HuH-7 (cell line): ENCODE measurements at places on chromosomes 6 and 20.

- no peak for DNase-seq
Observed at GRCh38 chr6:9862603-9863167, 552.2 kb downstream of the TFAP2A start.

DNA sequence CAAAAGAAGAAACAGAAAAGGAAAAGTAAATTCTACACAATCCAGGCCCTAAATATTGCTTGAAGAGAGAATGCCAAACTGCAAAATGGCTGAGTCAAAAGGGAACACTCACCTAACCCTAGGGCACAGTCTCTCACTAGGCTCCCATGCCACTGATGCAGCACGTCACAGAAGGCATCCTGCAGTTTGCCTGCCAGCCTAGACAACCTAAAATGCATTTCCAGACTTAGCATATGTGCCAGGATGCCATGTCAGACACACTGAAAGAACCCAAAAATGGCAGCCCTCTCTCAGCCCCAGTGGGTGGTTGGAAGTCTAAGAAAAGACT lies 10.6 kb upstream of the SIRPD start:
- DNase-seq, result no peak

DNA sequence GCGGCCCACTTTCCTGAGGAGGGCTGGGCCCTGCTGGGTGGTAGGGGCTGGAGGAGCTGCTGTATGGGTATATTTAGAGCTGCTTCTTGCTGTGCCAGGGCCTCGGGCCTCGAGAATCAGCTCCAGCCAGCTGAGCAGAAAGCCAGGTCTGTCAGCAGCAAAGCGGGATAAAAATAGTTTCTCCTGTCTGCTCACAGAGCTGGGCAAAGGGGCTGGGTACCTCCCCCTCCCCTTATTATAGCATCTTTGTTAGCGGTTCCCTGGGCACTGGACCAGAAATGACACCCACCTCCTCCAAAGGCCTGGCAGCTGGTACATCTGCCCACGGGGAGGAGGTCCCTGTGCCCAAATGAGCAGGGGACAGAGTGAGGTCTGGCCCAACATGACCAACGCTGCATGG lies 6.0 kb downstream of the SCRT2 start:
- DNase-seq, result no peak

GRCh38 chr20:33516882-33517281 lies 27.0 kb downstream of the CBFA2T2 start:
- no peak for DNase-seq

DNA sequence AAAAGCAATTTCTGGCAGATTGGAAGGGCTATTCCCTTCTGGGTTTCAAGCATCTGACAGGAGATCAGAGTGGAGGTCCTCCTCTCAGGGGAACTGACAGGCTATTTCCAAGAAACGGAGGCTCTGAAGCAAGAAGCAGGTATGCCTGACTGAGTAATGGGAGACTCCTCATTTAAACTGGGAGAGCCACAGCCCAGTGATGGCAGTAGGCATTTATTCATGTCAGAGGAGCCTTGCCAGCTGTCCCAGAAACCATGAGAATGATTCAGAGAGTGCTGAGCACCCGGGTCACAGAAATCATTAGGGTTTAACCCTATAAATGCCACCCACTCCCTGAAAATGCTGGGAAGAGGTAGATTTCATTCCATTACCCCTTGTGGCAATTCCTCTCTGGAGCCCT lies 247.5 kb upstream of the RNF217 start:
- DNase-seq, result no peak

DNA sequence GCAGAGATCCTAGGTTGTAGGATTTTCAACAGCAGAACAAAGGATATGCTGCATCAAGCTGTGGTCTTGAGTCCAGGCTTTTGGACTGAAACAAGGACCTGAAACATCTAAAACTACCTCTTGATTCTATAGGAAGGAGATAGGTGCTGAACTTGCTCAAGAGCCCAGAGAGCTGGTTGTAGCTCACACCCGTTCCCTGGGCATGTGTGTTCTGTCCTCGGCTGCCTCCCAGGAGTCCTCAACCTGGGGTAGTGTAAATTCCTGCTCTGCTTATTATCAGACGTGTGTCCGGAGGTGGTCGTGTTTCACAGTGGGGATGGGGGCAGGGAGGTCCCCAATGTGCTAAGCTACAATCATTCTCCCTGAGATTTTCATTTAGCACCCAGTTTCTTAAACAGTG lies 4.8 kb downstream of the NOP56 start:
- DNase-seq, result no peak

DNA sequence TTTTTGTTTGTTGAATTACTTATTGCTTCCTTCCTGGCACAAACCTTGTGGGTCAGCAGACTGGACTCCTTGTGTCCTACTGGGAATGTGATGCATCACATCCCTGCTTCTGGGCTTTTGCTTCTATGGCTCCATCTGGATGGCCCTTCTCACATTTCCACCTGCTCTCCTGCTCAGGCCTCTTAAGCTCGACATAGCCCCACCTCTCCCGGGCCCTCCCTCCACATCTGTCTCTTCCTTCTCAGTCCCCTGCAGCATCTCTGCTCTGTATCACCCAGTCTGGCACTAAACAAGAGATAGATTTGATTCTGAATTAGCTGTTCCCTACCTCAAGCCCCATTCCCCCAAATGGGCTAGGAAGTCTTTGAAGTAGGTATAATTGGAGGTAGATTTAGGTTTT lies 356.8 kb downstream of the DHX35 start:
- DNase-seq, result no peak

DNA sequence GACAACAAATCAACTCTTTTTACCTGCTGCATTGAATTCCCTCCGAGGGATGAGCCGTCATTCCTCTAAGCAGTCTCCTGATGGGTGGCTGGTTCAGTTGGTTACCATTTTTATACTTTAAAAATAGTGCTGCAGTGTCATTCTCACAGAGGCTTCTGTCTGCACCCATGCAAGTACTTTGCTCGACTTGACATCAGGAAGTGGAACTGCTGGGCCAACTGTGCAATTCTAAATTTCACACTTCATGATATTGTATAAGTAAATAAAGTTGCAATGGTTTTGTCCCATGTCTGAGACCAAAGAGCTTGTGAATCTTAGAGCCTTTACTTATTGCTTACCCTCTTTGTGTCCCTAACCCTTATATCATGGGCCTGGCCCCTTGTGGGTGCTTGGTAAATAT lies 2.5 kb downstream of the BTN3A1 start:
- no peak for DNase-seq

DNA sequence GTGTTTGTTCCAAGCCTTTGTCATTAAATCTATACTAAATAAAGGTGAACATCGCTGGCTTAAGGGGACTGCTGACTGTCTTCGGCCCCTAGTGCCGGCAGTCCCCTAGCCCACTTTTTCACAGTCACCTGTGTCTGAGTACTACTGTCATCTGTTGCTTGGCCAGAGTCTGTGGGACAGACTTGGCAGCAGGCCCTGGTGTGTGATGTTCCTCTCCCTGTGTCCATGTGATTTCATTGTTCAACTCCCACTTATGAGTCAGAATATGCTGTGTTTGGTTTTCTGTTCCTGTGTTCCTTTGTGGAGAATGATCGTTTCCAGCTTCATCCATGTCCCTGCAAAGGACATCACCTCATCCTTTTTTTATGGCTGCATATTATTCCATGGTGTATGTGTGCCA lies 133.4 kb downstream of the HAO1 start:
- no peak for DNase-seq

DNA sequence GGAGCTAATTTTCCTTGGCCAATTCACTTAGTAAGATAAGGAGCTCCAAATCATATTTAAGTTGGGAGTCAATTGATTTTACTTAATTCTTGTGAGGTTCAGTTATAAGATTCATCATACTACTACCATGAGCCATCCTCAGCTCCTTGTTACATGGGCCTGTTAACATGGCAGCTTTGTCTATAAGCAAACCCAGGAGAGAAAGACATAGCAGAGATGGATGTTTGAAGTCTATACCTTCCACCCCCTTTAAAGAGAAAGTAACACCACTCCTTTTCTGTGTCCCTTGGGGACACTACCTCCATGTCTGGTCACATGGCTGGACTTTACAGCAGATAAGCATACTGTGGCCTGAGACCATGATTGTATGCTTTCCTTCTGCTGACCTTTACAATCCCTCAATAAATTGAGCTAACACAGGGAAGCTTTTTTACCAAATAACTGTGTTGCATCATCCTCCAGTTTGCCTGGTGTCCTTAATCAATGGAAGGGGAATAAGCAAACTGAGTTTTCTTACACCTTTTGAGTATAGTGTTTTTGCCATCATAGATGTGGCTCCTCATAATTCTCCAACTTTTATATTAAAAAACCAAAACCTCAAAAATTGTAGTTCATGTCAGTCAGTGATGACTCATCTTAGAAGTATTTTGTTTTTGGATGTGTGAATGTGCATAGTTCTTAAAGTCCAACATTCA lies 9.8 kb upstream of the ZNFX1 start:
- peak; percentile 63 for DNase-seq
